ENCODE measurements at places on chromosomes 2 and 18.

DNA sequence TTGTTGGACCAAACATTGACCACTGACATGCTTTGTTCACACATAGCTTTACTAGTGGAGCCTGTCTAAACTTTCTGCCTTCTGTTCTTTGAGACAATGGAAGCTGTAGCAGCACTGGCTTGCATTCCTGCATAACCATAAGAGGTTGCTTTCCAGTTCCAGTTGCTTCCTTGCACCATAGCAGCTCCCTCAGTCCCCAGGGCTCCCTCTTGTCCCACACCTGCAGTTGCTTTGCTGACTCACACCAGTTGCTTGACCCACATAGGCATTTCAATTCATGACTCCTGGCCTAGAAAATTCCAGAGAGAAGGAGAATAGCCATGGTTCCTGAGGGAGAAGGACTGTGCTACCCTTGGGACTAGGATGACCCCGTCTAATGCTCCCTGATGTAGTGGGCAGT lies 20.9 kb downstream of the SGPP2 start:
- DNase-seq, result no peak

- DNase-seq, result no peak
Observed at GRCh38 chr2:136116151-136116812, 1.7 kb downstream of the CXCR4 start.

DNA sequence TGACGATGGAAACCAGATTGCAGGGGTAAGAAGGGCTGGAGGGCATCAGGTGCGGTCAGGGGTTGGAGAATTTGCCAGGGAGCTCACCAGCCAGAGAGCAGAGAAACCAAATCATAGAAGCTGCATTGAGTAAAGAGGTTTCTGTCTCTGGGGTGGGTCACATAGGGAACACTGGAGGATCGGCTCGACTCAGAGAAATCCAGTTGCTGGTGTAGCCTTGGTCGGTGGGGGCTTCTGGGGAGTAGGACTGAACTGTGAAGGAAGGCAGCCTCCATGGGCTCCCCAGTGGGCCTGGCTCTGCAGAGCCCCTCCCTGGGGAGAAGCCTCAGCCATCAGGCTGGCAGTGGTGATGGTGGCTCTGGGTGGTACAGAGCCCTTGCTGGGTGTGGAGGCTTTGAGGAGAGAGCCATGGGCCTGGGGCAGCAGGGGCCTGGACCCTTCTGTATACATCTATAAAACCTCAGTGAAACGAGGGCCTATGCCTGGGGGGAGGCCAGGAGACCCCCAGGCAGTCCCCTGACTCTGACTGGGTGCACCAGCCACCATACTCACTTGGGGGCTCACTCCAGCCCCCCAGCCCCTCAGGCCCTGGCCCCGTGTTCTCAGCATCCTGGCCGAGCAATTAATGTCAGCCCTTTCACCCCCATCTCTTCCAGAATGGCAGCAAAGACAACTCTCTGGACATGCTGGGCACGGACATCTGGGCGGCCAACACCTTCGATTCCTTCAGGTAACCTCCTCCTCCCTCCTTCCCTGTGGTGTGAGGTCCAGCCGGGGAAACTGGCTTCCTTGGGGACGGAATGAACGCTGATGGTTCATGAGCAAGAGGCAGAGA lies 124.5 kb downstream of the CTIF start:
- no peak for DNase-seq

- no peak for DNase-seq
Observed at GRCh38 chr2:142100970-142101369, 29.8 kb downstream of the LRP1B start.

GRCh38 chr2:186544255-186544675 lies 45.6 kb upstream of the ITGAV start:
- no peak for DNase-seq

DNA sequence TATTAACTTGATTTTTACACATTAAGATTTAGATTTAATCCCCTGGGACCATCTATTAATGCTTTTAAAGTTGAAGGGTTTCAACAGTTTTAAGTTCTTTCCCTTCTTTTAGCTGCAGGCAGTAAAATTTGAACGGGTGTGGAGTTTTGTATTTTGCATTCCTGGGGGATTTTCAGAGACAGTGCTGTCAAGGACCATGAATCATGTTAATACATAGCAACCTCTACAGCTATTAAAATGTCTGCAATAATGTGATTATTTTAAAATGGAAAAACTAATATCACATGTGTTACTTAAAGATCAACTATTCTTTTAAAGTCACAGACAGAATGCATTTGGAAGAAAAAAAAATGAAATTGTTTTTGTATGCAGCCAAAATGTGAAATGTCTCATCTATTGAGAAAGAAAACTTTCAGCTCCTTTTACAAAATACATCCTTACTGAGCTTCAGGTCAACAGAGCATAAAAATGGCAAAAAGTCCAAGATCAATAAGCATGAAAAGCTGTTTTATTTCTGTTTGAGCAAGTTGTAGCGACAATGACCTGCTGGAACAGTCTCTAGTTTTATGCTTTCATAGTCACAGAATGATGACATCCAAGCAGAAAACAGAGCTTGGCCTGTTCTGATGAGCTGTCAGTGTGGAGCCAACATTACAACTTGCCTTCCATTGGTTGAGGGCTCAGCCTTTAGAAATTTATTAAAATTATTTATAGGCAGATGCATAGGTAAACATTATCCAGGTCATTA lies 21.6 kb upstream of the ZNF521 start:
- DNase-seq, result no peak

GRCh38 chr2:75622500-75622899 lies 24.1 kb upstream of the MRPL19 start:
- DNase-seq, result no peak

DNA sequence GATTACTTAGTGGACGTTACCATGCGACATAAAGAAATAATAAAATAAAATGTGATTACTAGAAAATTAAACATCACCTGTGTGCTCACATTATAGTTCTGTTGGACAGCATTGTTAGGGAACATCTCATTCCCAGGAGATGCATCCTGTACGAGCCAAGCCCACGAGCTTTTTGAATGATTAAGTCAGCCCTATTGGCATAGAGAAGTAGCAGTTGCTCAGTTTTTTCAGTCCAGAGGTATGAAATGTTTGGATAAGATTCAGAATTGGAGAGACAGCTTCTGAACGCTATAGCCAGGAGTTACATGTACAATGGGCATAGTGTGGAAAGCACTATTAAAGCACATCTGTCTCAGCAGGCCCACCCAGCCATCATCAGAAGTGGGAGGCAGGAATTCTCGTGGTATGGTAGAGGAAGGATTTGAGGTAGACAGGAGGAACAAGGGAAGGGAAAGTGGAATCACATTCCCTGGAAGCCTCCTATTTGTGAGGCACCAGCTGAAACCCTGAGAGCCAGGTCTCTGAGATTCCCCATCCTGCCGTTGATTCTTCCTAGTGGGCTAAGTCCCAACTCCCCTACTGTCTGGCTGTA lies 8.6 kb downstream of the SPATS2L start:
- no peak for DNase-seq

GRCh38 chr18:22385718-22386117 lies 32.0 kb downstream of the CTAGE1 start:
- DNase-seq, result no peak

GRCh38 chr2:160368988-160369930 lies 124.3 kb downstream of the RBMS1 start:
- no peak for DNase-seq

DNA sequence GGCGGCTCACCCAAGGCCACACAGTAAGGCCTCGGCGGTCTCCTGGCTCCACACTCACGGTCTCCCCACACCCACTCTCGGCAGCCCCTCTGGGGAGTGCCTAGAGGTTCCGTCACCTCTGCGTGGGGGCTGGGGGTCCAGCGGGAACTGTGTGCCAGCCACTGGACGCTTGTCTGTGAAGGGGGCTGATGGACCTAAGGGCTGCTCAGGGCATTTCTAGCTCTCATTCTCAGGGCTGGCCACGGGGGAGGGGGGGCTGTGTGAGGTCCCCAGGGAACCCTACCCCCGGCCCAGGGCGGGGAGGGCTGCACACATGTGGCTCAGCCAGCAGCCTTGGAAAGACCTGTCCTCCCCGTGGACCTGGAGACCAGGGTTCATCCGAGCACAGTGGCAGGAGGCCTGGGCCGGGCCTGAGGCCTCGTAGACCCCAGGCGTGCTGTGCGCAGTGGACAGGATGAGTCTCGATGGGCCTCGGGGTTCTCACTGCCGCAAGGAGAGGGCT lies 27.1 kb upstream of the ODC1 start:
- DNase-seq, result no peak

DNA sequence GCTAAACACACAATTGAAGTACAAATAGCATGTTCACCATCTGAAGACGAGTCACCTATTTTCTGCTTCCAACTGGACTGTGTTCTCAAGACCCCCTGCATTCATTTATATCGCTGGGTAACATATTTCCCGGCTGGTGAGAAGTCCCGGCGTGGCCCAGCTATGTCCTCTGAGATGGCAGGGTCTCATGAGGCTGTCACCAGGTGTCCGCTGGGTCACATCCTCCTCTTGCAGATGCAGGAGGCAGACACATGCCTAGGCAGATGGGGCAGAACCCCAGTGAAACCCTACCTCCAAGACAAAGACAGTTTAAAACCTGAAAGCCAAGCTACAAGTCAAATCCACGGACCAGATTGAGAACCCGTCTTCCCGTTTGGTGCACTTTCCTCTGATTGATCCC lies 36.8 kb upstream of the UBE2F start:
- no peak for DNase-seq

- no peak for DNase-seq
Observed at GRCh38 chr2:105935063-105935462, 190.4 kb downstream of the NCK2 start.

DNA sequence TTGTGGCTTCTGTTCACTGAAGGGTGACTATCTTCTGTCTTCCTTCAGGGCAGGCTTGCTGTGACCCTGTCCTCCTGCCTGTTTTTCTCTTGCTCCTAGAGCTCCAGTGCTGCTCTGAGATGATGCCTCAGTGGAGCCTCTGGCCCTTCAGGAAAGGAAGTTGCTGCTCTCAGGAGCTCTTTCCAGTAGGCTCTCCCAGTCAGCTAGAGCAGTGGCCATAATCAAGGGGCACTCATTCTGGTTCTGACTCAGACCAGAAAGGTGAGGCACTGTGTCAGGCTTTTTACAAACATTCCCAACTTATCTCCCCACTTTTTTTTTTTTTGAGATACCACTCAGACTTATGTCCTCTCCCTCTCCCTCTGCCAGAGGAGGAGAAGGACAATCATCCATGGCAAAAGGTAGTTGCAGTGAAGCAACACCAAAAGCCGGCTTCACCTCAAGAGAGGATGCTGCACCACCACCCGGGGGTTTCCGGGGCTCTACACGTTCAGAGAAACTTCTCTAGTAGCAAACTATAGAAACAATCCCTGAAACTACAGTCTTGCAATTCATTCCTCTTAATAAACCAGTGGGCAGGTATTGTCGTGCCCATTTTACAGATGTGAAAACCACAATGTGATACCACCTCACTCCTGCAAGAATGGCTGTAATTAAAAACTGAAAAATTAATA lies 115.4 kb downstream of the ACTR3 start:
- DNase-seq, result no peak

DNA sequence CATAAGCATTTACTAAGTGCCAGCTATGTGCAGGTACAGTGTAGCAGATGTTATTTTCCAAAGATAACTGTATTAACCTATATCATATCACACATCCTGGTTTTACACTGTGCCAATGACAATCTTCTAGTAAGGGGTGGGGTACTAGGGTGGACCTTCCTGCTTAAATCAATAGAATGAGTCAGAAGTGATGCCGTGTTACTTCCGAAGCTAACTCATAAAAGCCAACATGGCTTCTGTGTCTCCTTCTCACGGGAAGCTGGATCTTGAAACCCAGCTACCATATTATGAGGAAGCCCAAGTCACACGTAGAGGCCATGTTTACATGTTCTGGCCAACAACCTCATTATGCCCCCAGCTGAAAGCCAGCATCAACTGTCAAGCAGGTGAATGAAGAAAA lies 59.1 kb downstream of the MRPL33 start:
- DNase-seq, result no peak

GRCh38 chr2:154343282-154343681 lies 355.2 kb upstream of the KCNJ3 start:
- DNase-seq, result no peak

- DNase-seq, result no peak
Observed at GRCh38 chr2:118687698-118688097, 159.8 kb downstream of the EN1 start.

DNA sequence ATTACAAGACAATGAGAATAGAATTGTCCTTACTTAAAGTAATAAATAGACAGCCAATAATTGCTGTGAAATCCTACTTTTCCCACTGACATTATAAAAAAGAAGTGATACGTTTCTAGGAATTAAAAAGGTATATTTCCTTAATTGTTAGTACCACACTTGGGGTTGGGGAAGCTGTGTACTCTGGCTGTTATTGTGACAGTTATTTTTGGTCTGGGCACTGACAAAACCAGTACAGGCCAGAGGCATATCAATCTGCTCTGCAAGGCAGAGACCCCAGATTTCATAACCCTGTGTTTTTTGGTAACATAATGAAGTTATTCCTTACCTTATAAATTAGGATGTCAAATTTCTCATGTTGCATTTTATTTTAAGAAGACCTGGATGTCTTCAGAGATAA lies 66.5 kb downstream of the RAB10 start:
- DNase-seq, result no peak

Data from stimulated activated CD4-positive, alpha-beta T cell treated with anti-CD3 and anti-CD28 coated beads, TNF-alpha, amount 100 ng/mL, for 24 hours (primary cell).